GM12891 (cell line): ENCODE measurements at places on chromosomes 1 and 21.
A peak's percentile ranks its signal among the peaks of the same experiment; 100 is the strongest.

GRCh38 chr1:221881805-221882581 is 140.1 kb upstream of the DUSP10 start:
- no peak for DNase-seq

DNA sequence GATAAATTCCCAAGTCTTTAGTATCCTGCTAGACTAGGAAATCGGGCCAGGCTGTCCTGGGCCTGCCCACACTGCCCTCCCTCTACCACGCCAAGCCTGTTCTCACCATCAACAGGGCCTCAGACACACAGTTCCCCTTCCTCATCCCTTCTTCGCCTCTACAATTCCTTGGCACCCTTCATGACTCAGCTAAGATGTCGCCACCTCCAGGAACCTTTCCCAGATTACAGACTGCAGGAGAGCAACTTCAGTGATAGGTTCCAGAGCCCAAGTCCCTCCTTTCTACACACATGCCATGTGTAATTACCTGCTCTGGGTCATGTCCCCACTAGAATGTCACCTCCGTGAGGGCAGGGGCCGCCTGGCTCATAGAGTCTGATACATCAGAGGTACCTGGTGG is 3.3 kb downstream of the RIMS3 start:
- DNase-seq: no peak

DNA sequence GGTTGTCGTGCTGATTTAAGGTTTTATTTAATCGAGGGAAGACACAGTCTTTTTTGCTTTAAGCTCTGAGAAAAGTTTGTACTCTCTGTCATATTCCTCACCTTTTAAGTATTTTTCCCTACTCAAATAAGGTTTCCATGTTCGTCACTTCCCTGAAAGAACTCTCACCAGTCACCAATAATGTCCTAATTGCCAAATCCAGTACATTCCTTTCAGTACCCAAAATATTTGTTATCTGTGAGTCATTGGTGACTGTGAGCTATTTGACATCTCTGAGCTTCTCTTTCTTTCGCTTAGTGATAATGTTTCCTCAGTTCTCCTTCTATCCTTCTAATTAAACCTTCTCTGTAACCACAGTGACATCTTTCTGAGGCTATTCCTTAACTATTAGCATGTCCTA is 874.2 kb upstream of the ADGRL2 start:
- DNase-seq: no peak

GRCh38 chr1:119613769-119614720 is 34.0 kb downstream of the ZNF697 start:
- no peak for DNase-seq

DNA sequence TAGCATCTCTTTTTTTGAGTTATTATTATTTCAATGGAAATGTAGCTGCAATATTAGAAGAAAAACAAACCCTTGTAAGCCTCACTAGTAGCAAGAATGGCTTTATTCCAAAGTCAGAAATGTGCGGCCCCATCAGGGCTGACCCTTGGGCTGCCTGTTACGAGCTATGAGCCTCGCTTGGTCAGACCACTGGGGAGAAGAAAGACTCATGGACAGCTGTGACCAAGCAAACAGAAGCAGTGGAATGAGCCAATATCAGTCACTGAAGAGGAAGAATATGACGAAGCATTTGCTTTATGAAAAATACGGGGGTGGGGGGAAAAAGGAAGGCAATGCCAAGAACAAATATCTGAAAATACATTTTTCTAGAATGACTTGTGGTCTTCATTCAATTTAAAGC is 504.5 kb downstream of the LMO4 start:
- no peak for DNase-seq

GRCh38 chr1:175185903-175186302 is 6.7 kb downstream of the KIAA0040 start:
- no peak for DNase-seq

- no peak for DNase-seq
Measured at GRCh38 chr1:238789916-238790667, 596.3 kb upstream of the CHRM3 start.

DNA sequence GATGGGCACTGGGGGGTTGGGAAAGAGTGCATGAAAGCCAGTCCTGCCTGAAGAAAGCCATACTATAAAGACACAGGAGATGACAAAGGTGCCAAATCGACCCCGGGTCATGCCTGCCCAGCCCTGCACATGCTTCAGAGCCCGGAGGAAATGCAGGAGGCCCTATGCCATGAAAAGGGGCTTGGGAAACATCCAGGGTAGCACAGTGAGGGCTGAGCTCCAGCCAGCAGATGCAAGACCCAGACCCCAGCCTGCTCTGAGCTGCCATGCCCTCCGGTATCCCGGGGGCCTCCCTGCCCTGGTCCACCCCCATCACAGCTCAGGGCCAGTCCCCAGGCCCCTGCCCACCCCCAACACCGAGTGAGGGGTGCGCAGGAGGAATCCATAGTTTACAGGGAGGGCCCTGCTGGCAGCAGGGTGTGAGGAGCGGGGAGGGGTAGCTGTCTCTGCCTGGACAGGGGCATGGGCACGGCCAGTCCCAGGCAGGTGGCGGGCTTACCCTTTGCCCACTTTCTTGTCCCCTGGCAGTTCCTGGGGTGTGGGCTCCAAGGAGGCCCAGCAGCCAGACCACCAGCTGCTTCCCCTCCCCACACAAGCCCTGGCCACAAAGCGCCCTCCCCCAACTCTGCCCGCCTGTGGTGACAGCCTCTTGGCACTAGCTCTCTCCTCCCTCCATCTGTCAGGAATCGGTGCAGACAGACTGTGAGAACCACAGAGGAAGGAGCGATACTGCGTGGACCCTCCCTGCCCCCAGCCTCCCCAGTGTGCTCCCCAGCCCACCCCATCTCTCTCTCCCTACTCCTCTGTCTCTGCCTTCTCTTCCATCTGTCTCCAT is 16.8 kb downstream of the LRP8 start:
- no peak for DNase-seq

GRCh38 chr1:184929711-184930202 is 44.6 kb downstream of the NIBAN1 start:
- DNase-seq: no peak

GRCh38 chr21:35045542-35046262 is 3.4 kb downstream of the RUNX1 start:
- DNase-seq: no peak

DNA sequence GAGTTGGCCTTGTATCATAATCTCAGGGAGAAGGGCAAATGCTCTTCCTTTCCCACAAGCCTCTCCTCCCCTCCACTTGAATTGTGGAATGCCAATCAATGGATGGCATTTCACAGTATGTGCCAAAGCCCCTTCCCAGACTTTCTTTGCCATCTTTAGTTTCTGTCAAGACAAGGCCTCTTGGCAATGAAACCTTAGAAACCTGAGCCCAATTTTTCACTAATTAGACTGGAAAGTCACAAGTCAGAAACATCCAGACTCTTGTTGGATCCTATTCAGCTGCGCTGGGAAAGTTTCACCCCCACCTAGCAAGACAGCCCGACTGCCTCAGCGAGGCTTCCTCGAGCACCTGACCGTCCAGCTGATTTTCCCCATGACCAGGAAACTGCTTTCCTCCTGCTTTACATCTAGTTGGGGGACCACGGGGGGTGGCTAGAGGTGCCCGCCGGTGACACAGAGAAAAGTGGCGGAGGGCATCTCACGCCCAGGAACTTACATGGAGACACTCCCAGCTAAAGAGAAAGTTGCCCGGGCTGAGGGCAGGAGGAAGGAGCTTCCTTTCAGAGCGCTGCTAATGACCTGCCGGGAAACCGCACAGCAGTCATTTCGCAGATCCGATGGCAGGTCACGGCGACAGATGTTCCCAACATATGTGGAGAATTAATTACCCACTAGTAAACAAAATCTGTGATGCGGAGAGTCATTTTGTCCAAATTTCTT is 302.6 kb upstream of the RRP15 start:
- no peak for DNase-seq

DNA sequence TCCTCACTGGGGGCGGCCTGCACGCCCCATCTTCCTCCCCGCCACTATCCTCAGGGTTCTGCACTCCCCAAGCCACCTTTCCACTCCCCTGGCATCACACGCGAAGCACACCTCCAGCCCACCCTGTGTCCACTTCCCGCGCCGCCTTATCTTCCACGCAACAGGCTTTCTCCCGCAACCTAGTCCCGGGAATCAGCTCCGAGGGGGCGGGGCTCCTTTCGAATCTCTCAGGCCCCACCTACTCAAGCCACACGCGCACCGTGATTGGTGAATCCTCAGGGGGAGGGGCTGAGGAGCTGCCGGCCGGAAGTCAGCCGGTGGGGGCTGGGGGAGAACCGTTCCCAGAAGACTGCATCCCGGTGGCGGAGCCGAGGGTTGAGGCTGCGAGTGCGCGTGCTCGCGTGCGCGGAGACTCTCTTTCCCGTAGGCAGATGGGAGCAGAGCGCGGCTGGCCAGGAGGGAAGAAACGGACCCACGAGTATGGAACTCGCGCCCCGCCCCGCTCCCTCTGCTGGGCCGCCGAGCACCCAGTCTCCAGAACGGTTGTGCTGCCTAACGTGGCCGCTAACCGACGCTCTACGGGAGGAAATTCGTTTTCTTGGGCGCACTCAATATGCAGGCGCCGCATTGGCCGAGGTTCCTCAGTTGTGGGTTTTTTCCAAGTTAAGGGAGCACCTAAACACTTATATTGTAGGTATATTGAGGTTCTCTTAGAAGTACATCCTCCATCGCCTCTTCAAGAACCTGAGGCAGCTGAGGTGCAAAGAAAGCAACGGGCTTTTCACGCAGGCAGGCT is at the start of gene PSRC1:
TSS of gene PSRC1 (minus strand) at position 194 of the 796 bp plus-strand sequence.
- peak; percentile 98 for DNase-seq

DNA sequence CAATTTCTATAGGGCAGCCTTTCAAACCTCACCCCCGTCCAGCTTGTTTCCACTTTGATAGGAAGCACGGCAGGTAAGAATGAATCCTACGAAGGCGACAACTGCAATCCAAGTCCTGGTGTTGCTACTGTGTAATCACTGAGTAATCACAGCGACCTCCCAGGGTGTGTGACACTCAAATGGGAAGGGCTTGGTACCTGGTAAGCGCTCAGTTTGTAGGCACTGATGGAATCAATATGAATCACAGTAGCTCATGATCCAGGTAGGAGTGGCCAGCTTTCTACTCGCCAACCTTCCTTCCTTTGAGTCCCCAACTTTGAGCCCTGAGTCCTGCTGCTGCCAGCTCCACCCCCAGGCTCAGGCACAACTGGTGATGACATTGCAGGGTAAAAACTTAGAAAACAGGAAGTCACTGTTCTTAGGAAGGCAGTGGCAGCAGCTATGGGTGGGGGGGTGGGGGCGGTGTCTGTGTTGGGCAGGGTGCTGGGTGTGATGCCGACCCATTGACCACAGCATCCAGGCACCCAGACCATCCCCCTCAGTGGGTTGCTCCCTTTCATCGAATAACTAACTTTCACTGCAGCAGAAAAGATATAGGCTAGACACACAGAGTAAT is 70.7 kb downstream of the CD247 start:
- no peak for DNase-seq

- DNase-seq: no peak
Measured at GRCh38 chr1:9228609-9229008, 6.0 kb upstream of the H6PD start.

GRCh38 chr1:180402551-180402950 is 99.8 kb downstream of the ACBD6 start:
- DNase-seq: no peak

DNA sequence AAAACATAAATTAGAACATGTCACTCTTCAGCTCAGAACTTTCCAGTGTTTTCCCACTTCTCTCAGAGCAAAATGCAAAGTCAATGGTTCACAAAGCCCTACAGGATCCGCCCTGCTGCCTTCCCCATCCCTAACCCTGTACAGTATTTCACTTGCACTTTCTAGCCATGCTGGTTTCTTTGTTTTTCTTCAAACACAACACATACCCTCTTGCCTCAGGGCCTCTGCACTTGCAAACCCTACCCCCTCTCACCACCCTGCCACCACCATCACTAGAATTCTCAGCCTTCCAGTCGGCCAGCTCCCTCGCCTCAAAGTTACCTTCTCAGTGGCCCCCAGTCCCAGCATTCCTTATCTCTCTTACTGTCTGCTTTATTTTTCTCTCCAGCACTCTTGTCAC is 17.6 kb downstream of the TEX35 start:
- no peak for DNase-seq

DNA sequence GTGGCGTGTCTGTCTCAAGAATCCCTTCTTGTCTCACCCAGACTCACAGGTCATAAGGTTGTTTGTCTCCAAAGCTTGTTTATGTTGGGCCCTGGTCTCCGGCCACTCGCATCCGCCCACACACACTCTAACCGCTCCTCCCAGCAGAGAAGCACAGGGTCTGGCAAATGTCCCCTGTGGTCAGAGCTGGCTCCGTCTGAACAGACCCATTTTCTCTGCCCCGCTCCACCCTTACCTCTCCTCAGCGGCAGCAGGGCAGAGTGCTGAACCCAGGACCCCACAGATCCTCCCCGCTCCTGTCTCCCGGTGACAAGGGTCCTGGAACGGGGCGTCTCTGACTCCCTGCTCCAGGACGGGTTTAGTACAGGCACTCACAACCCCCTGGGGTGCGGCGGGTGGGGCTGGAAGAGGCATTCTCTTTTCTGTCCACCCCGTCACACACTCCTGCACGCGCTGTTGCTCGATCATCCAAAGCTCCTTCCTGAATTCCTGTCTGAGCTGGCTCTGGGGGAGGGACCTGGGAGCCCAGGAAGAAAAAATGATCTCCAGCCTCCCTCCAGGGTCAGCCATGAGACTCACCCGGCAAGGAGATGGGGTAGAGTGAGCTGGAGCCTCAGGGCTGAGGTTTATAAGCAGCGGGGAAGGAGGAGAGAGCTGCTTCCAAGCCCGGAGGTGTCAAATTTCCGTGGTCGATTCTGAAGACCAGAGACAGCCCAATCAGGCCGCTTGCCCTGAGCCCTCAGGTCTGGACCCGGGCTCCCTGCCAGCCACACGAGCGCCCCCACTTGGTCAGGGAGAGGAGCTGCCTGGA is at the start of gene S100A13:
TSS of gene S100A13 (minus strand) at position 602 of the 811 bp plus-strand sequence. CDS start 1,033 bp downstream, outside the sequence.
- peak; percentile 69 for DNase-seq

DNA sequence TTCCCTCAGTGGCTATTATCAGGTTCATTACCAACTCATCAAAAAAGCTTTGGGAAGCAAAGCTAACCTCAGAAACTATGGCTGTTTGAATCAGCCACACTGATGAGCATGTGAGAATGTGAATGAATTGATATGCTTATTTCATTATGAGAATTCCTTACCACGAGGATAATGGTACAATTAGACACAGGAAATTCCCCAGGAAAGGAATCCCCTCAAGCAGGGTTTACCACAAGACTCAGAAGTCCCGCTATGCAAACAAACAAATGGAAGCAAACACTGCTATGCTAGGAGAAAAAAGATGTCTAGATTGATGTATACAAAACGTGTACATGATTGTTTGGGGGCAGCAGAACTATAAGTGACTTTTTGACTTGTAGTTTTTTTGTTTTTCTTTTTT is 205.0 kb downstream of the HMCN1 start:
- DNase-seq: no peak

GRCh38 chr1:240455228-240455821 is 156.6 kb downstream of the GREM2 start:
- no peak for DNase-seq

DNA sequence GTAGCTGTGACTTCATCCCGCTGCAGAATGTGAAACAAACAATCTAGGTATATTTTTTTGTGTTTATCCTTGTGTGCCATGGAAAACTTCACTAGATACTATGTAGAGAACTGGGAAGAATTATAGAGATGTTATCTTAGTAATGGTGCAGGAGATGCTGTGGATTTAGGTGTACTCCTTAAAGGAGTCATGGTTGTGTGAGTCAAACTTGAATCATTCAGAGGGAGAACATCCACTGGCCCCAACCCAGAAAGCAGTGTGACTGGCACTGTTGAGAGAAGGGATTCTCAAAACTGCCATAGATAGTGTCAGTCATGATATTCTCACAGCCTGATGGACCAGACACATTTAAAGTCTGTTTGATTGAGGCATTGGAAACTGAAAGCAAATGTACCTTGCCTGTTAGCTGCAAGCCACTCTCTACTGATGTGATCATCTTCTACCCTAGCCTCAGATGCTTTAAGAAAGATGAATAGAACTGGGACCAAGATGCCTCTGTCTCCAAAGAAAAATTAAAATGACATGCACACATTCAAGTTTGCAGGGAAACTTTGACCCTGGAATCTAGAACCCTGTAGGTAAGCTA is 754.6 kb downstream of the MRPL39 start:
- no peak for DNase-seq
